Activated naive CD8-positive, alpha-beta T cell treated with anti-CD3 and anti-CD28 coated beads for 36 hours (primary cell): ENCODE measurements at places on chromosomes 13 and 19. TPM values are rescaled to one million over a fixed set of nuclear protein-coding genes. Genes with fewer than 3 reads are reported as not detected.

DNA sequence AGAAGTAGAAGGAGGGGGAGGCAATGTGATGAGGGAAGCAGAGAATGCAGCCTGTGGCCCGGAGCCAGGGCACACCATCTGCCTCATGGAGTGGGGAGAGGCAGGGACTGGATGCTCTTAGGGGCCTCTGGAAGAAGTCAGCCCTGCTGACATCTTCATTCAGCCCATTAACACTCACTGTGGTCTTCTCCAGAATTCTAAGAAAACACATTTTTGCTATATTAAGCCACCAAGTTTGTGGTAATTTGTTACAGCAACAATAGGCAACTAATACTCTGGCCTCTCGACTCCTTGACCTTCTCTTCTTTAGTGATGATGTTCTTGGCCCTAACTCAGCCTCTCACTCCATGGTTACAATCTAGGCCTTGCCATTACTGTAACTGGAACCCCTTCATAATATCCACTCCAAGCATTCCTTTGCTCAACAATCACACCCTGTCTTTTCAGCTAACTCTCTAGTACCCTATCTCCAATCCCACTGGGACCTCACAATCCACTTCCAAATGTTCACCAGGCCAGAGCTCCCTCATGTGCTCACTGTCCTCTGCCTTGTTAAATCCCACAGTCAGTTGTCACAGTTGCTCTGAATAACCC is 98.5 kb downstream of the MIPEP start:
- DNase-seq = no peak

DNA sequence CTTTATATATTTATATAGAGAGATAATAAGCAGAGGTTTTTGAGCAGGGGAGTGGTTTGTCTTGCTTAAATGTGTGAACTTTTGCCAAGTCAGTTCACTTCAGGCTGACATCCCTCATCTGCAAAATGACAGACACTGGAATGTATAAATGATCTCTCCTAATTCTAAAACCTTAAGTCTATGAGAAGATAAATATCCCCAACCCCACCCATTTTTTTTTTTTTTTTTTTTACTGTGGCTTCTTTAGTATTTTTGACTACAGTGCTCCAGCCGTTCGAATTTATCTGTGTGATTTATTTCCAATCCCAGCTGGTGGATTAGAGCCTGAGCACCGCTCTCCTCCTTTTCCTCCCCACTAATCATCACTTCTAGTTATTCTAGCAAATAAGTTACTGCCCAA is 234.8 kb downstream of the DACH1 start:
- no peak for DNase-seq

CCL25 gene
- total RNA-seq = 0.30 TPM

DNA sequence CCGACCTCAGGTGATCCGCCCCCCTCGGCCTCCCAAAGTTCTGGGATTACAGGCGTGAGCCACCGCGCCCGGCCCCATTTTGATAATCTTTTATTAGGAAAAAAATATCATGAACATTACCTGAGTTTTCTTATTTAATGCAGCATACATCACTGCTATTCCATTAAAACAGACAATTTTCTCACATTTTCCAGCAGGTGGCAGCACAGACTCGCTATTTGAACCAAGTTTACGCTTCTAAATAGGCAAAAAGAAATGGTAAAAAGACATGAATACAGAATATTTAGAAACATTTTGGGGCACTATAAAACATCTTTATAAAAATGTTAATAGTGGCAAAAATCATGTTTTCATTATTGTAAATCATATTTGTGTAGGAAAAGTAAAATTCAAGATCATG is 903.1 kb downstream of the SLITRK6 start:
- peak; percentile 11 for DNase-seq

GRCh38 chr13:42272804-42273175 is 838 bp downstream of the AKAP11 start:
- DNase-seq = no peak

MEIOSIN gene
- total RNA-seq = 0.08 TPM

CCDC194 gene
- total RNA-seq = 0.96 TPM

DNA sequence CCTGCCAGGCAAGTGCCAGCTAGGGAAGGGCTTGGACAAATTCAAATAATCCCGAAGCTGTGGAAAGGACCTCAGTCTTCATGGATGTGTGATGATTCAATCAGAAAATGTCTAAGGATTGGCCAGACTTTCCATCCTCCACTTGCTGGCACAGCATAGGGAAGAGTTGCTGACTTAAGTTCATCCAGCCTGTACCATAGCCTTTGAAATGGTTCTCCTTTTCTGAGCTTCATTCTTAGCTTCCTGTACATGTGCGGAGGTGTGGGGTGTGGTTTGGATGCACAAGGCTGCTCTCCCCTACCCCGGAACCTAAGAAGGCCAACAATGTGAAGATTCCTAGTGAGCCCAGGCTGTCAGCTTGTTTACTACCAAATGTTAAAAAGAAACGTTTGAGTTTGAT is 959 bp upstream of the IGFL3 start:
- no peak for DNase-seq

GRCh38 chr19:1315470-1316166 is 29.9 kb downstream of the EFNA2 start:
- DNase-seq = peak; percentile 51

- DNase-seq = no peak
These were observed 23.0 kb upstream of the OXGR1 start for GRCh38 chr13:97017322-97017721.

CABP5 gene
- not detected for total RNA-seq

- DNase-seq = no peak
These were observed 3.1 kb downstream of the FTL start for GRCh38 chr19:48968179-48968661.

PSG6 gene
- total RNA-seq = not detected

DNA sequence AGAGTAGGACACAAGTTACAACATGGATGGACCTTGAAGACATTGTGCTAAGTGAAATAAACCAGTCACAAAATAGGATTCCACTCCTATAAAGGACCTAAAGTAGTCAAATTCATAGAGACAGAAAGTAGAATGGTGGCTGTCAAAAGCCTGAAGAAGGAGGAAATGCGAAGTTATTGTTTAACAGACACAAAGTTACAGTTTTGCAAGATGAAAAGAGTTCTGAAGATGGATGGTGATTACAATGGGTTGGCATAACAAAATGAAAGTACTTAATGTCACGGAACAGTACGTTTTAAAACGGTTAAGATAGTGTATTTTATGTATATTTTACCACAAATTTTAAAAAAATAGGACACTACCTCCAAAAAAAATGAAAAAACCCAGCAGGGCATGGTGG is 34.8 kb downstream of the FOXO1 start:
- no peak for DNase-seq

DNA sequence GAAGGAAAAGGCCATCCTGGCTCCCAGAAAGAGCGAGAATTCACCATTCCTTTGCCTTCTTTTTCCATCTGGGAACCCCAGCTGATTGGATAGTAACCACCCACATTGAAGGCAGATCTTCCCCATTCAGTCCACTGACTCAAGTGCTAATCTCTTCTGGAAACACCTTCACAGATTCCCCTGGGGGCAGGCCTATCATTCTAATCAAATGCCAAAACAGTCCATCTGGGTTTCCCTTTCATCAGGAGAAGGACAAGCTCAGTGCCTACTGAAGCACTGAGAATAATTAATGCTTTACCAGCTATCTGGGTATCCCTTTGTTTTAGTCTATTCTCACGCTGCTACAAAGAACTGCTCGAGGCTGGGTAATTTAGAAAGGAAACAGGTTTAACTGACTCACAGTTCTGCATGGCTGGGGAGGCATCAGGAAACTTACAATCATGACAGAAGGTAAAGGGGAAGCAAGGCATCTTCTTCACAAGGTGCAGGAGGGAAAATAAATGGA is 293.2 kb downstream of the ENOX1 start:
- no peak for DNase-seq

GRCh38 chr19:7654401-7654800 is 14.4 kb upstream of the RETN start:
- no peak for DNase-seq

DNA sequence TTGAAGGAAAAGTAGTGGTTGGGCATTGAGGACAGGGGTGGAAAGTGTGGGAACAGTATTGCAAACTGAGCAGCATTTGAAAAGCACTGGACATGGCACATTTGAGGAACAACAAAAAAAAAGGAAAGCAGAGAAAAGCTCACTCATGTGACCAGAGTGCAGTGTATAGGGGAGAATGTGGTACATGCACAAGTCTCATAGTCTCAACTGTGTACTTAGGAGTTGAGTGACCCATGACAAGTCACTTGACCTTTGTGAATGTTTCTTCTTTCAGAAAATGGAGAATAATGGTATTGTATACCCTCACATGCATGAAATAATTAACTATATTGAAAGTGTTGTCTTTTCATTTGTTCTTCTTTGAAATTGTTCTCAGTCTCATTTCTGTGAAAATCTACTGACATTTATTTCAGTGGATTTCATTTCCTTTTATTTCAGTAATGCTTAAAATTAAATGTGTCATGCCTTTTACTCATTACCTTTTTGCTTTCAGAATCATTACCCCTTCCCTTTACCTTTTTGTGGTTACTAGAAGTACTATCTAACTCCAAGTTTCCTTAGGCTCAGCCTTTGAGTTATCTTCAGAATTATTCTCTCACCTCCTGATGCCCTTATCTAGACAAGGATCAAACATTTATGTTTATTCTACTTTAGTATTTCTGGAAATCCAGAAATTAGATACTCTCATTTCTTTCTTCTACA is 79.1 kb upstream of the MLNR start:
- DNase-seq = no peak

FFAR1 gene
- 0.08 TPM for total RNA-seq

GRCh38 chr19:35031072-35031881 is 1.0 kb downstream of the SCN1B start:
- DNase-seq = no peak

DNA sequence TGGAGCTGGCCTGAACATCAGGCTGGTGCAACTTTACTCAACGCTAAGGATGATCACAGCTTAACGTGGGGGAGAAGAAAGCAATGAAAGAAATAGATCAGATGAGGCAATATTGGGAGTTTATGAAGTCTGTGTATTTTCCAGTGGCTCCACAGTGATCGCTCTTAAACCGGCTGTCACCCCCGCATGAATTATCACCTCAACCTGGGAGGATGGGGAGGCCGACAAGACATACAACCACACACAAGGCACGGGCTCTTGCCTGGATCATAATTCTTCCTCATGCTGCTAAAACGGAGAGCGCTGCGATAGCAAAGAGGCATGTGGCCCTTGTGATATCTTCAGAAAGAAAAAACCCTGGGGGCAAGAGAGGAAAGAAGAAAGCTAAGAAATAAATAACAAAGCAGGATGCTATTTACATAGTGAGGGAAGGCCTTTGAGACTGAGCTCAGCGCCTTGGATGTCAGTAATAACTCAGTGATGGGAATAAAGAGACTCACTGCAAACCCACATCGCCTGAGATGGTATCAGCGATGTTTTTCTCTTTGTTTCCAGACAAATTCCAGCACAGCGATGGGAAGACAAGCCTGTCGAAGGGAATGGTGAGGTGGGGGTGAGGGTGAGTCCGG is 19.1 kb upstream of the CHST8 start:
- DNase-seq = no peak

PRTN3 gene
- not detected for total RNA-seq

GRCh38 chr19:29006057-29006735 is 206.8 kb downstream of the UQCRFS1 start:
- DNase-seq = no peak

DNA sequence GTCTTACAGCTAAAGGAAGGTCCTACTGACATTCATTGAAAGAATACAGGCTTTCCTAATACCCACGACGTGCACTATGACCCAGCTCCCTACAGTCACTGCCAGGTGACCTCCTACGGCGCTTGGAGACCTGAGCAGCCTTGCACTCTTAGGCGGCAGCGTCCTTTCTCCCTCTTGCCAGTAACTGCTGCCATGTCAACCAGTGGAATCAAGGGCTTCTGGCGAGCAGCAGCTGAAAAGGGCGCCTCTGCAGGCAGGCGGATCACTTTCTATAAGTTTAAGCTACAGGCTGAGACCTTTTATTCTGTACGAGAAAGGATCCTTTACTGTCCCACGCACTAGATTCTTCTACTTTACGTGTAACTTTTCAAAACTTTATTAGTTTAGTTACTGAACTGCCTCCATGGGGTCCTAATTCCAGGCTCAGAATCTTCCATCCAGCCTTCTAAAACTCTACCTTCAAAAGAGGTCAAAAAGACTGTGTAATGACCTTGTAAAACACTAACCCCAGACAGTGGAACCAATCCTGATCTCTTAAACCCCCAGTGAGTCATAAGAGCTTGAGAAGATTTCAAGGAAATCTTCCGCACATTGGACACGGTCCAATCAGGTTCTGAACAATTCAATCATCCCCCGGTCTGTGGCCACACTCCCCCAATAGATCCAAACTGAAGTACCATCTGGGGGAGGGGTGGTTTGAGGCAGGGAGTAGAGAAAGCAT is 1.9 kb downstream of the KCTD12 start:
- DNase-seq = peak; percentile 22

DNA sequence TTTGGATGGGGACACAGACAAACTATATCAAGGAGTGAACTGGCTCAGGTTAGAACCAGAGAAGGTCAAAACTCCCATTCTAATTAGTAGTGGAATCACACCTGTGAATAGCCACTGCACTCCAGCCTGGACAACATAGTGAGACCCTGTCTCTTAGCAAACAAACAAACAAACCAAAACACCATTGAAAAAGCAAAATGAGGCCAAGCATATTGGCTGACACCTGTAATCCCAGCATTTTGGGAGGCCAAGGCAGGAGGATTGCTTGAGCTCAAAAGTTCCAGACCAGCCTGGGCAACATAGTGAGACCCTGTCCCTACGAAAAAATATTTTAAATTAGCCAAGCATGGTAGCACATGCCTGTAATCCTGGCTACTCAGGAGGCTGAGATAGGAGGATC is 39.1 kb upstream of the UBAC2 start:
- no peak for DNase-seq

LILRA6 gene
- not detected for total RNA-seq

ANGPTL4 gene
- total RNA-seq = 1.9 TPM

C19orf67 gene
- not detected for total RNA-seq

GRCh38 chr19:47056411-47056810 is 8.0 kb upstream of the TMEM160 start:
- no peak for DNase-seq

RNU6-9 gene
- total RNA-seq = not detected

GRCh38 chr19:30854661-30855060 is 482.5 kb downstream of the ZNF536 start:
- DNase-seq = no peak

- no peak for DNase-seq
These were observed 677 bp upstream of the LRCH1 start for GRCh38 chr13:46552303-46552682.

CD22 gene
- total RNA-seq = 3.2 TPM

- no peak for DNase-seq
These were observed 182.2 kb downstream of the LMO7 start for GRCh38 chr13:75818179-75818967.

CTXN1 gene
- 0.52 TPM for total RNA-seq

ARRDC2 gene
- 20.6 TPM for total RNA-seq

ICAM4 gene
- 0.38 TPM for total RNA-seq

NCAN gene
- total RNA-seq = not detected
